ENCODE measurements at places on chromosomes 3 and 15.

GRCh38 chr15:80557441-80558234 is 137.5 kb upstream of the ABHD17C start:
- DNase-seq: no peak

- no peak for DNase-seq
Observed at GRCh38 chr3:106729481-106729880, 647.8 kb upstream of the CCDC54 start.

DNA sequence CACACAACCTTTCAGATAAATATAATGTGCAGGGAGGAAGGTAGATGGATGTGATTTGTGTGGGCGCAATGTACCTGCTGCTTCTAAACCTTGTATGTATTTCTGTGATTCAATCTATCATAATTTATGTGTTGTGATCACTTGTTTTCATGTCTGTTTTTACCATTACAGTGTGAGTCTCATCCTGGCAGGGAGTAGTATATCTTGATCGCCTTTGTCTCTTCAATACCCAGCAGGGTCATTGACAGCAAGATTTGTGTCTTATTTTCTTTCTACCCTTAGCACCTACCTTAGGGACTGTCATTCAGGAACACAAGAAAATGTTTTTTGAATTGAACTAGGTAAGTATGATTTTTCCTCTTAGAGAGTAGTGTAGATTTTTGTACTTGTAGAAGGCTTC is 83.7 kb upstream of the SELENOK start:
- no peak for DNase-seq

- no peak for DNase-seq
Observed at GRCh38 chr3:9687514-9687913, 16.1 kb upstream of the CPNE9 start.

DNA sequence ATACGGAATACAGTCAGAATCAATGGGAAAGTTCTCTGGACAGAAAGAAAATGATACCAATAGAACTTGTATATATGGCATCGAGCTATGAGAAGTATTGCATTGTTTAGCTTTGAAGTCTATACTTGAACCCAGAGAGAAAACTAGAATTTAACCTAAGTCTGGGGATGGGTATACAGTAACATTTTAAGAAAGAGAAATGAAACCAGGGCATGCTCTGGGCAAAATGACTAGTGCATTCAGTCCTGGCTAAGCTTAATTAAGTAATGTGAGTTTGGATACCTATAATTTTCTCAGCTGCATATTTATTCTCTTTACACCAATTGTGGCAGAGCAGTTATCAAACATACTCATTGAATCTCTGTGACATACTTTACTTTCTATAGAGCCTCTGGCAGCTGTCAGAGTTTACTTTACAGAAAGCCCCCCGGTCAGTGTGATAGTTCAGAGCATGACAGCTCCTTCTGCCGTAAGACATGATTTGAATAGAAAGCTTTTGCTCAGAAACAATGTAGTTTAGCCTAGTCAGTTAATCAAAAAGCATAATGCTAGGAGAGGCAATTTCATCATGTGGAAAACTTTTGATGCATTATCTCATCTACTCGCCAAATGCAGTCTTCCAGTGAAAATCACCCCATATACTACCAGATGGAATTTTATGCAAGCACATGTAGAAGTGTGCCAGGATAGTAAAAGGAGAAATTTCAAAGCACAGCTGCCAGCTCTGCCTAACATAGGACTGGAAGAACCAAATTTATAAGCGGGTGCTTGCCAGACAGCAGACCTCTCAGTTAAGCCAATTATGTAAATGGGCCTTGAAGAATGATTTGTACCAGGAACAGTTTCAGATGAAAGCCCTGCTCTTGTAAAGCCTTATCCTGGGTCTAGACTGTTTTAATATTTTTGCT is 40.7 kb downstream of the OXSM start:
- no peak for DNase-seq

DNA sequence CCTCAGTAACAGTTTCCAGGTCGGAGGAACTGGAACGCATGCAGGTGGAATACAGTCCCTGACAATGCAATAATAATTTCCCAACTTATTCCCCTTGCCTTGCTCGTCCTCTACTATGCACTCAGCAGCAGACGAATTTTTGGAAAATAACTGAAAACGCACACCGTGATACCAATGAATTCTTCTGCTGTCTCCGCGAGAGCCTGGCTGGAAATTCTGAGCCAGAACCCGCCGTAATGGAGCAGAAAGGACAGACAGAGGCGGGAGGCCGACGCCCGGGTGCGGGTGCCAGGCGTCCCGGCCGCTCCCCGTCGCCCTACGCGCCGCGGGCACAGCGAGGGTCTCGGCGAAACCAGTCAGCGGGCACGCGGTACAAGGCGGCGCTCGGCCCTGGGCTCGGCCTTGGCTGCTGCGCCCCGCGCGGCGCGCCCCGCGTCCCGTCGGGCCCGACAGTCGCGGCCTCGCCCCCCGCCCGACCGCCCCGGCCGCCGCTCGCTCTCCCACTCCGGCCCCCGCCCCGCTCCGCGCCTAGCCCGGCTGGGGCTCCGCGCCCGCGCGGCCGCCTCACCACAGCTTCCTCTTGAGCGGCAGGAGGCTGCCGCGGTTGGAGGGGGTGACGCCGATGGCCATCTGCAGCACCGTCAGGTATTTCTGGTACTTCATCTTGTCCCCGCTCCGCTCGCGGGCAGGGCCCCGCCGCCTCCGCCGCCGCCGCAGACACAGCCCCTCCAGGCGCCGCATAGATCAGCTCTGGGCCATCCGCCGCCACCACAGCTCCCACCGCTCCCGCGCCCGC is 114.5 kb upstream of the GOLGA8J start:
- peak; percentile 1 for DNase-seq

GRCh38 chr3:191303596-191303995 is 25.6 kb upstream of the CCDC50 start:
- DNase-seq: no peak

DNA sequence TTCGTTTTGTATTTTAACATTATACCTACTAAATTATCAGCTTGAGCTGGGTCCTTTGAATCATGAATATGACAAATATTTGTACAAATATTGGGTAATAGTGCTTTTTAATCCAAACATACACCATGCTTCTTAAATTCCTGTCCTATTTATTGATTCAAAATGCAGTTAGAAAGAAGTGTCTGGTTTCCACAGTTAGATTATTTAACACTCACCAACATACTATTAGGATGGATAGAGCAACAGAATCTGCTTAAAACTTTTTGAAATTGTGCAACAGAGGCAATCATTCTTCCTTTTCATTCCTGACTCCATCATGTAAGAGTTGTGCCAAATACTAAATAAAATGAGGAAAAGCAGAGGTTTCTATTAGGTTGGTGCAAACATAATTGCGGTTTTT is 281.2 kb downstream of the LSAMP start:
- no peak for DNase-seq

- DNase-seq: no peak
Observed at GRCh38 chr15:69988541-69989225, 109.0 kb downstream of the TLE3 start.

DNA sequence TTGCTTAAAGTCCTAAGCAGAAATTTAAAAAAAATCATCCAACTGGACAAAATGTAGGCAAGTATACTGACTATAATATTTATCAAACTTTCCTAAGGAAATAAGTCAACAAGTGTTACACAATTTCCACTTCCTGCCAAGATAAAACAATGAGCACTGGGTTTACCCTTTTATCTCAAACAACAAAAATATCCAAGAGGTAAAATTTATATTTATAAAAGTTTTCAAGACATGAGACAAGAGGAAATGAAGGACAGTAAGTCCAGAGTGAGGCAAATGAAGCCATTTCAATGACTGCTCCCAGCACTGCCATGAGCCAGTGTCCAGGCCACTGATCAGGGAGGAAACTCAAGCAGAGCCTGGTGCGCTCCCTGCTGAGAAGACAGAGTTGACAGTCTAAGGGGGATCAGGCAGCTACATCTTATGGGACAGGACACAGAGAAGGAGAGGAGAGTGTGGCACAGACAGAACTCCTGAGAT is 439.4 kb downstream of the RAP2B start:
- DNase-seq: peak; percentile 16

DNA sequence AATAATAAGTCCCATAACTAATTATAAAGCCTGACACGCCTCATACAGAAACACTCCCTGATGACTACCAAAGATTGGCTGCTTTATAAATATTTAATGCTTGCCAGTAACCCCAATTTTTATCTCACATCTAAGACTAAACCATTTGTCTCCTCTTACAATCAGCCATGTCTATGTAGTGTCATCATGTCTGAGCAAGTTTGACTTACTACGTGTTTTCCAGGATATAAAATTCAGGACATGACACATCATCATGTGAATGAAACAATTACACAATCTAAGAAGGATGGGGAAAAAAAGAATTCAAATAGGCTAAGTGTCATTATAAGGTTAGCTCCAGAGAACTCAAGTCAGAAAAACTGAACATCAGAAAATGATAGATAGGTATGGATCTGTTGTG is 208.7 kb downstream of the MECOM start:
- DNase-seq: no peak

DNA sequence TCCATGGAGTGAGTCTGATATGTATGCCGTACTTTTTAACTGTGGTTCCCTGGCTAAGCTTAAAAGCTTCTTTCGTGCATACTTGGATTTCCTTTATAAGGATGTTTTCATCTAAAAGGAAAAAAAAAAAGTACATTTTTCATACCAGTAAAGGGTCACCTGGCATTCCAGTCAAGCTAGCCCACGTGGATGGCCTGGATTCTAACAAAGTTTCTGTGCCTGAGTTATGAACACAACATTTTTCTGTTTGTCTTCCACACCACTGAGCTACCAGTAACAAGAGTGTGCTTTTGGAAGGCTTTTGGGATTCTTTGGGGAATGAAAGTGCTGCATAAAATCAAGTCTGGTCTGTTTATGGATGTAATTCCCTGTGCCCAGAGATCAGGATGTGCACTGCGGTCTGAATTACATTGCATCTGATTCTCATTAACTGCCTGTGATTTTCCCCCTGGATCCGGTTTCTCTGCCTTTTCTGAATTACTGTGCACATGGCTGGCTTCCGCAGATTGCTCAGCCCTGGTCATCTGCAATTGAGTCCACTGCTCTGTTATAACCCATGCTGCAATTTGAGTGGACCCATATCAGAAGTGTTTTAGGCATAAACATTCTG is 38.2 kb upstream of the MAGI1 start:
- no peak for DNase-seq

- peak; percentile 31 for DNase-seq
Observed at GRCh38 chr3:127671523-127672428, 976 bp upstream of the ABTB1 start.

- DNase-seq: no peak
Observed at GRCh38 chr3:112333381-112334317, 693 bp downstream of the CD200 start.

DNA sequence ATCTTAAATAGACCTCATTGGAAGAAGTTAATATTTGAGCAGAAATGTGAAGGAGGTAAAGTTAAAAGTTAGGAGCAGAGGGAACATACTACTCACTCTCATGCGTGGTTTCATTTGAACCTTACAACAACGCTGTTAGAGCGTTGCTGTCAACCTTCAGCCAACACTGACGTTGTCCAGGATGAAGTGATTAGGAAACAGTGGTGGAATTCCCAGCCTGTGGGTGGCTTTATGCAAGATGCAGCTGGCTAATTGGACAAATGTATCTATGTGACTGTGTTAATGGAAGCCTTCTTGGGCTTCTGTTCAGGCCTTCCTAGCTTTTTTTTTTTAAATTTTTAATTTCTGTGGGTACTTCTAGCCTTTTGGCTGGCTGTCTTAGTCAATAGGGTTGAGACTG is 40.5 kb downstream of the PTPRG start:
- DNase-seq: no peak

DNA sequence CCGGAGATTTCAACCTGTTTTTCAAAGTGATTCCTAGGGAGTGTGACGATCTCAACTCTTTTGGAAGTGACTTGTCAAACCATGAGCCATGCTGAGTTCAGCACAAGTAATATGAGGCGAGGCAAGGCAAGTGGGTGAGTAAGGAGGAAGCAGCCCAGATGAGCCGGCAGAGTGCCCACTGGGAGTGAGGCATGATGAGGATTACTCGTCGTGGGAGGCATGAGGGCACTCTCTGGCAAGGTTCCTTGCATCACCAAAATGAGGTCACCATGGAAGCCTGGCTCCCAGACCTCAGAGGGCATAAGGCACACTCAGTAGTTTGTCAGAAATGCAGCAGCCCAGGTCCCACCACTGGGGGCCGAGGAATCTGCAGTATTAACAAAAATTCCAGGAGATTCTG is 636.1 kb downstream of the MAGI1 start:
- peak; percentile 3 for DNase-seq

DNA sequence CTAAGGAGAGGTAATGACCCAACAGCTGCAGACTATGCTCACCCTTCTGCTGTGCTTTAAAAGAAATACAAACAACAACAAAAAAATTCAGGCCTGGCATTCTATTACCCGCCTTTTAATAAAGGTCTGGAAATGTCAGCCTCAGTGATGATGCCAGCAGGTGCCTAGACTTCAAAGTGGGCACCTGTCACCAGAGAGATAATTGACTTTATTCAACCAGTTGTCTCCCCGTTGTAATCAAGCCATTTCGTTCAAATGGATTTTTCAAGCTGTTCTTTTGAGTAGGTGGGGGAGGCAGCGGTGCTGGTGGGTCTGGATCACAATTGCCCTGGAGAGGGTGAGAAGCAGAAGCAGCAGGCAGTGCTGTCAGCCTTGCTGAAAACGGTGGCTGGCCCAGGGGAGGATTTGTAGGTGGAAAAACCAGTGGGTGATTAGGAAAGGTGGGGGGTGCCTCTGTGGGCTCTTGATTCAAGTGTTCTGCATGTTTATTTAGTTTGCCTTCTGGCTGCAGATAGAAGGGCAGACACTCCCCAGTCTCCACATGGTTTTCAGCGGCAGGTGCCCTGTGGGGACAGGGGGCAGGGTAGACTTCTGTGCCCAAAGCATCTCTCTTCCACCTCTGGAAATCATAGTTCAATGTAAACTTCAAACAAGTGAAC is 300.2 kb upstream of the SLCO3A1 start:
- no peak for DNase-seq

- no peak for DNase-seq
Observed at GRCh38 chr15:34297059-34297458, 40.5 kb downstream of the SLC12A6 start.

GRCh38 chr3:16467393-16467792 is 46.1 kb downstream of the RFTN1 start:
- no peak for DNase-seq

GRCh38 chr15:65653341-65653740 is 31.6 kb downstream of the SLC24A1 start:
- no peak for DNase-seq

GRCh38 chr3:46669191-46669999 is 24.1 kb downstream of the ALS2CL start:
- no peak for DNase-seq

DNA sequence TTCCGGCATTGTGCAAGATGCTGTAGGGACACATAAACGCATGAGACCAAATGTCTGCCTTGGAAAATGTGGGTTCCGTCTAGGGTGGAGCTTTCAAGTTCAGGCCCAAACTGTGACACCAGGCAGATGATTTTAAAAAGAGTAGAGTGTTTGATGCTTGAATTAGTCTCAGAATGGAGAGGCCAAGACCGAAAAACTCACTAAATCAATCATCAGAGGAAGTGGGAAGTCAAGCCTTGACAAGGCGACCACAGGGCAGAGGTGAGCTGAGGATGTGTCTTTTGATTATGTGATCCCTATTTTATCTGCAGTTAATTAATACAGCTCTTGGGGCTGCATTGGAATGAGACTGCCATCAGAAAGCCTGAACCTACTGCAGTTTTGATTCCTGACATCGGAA is 275.4 kb downstream of the ABHD5 start:
- no peak for DNase-seq
